ENCODE measurements at places on chromosomes 5 and 9. TPM values are rescaled to one million over a fixed set of nuclear protein-coding genes. Genes with fewer than 3 reads are reported as not detected.

DNA sequence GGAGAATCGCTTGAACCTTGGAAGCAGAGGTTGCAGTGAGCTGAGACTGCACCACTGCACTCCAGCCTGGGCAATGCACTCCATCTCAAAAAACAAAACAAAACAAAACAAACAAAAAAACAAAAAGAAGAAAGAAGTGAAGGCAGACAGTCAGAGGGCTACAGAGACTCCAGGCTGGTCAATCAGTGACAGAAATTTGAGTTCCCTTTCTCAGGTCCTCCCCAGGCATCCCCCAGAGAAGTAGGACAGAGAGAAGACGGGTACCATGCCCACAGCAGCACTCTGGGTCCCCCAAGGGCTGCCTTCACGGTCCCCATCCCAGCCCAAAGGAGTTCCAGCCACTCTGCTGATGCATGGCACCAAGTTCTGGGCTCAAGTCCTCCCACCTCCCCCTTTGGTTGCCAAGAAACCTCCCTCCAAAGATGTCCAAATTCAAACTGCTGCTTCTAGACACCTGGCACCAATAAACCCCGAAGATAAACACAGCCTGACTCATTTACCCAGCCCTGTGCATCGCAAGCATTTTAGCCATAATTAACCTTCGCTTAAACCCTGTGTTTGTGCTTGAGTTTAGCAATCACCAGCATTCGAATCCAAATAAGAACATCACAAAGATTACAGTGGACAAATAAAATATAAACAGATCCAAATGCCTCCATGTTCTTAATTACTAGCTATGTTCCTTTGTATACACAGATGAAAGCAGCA, 24.0 kb downstream of the SEMA4D start:
- H3K4me1 ChIP-seq: peaks cover 46% of the 10 kb centered on the region
- no peak overlapping the region for H3K27ac ChIP-seq
- no peak for DNase-seq
- H3K27me3 ChIP-seq: no peaks in the 10 kb centered on the region
- no peak overlapping the region for H3K4me3 ChIP-seq

- H3K36me3 ChIP-seq: no peaks in the 10 kb centered on the region
- H3K4me3 ChIP-seq: no peak overlapping the region
- no peaks in the 10 kb centered on the region for H3K4me1 ChIP-seq
- H3K27ac ChIP-seq: no peak overlapping the region
Measured at GRCh38 chr5:112142769-112143270, 276.3 kb downstream of the EPB41L4A start.

- no peaks in the 10 kb centered on the region for H3K36me3 ChIP-seq
- no peaks in the 10 kb centered on the region for H3K4me1 ChIP-seq
- no peak overlapping the region for H3K4me3 ChIP-seq
- no peak for DNase-seq
- H3K27me3 ChIP-seq: no peaks in the 10 kb centered on the region
- no peak overlapping the region for H3K27ac ChIP-seq
Measured at GRCh38 chr9:38662763-38663593, 42.6 kb upstream of the ANKRD18A start.

- H3K36me3 ChIP-seq: peaks cover 18% of the 10 kb centered on the region
- H3K27me3 ChIP-seq: no peaks in the 10 kb centered on the region
- no peak for DNase-seq
- H3K27ac ChIP-seq: no peak overlapping the region
- H3K4me1 ChIP-seq: no peaks in the 10 kb centered on the region
Measured at GRCh38 chr5:150009671-150010387, 9.3 kb downstream of the HMGXB3 start.

DNA sequence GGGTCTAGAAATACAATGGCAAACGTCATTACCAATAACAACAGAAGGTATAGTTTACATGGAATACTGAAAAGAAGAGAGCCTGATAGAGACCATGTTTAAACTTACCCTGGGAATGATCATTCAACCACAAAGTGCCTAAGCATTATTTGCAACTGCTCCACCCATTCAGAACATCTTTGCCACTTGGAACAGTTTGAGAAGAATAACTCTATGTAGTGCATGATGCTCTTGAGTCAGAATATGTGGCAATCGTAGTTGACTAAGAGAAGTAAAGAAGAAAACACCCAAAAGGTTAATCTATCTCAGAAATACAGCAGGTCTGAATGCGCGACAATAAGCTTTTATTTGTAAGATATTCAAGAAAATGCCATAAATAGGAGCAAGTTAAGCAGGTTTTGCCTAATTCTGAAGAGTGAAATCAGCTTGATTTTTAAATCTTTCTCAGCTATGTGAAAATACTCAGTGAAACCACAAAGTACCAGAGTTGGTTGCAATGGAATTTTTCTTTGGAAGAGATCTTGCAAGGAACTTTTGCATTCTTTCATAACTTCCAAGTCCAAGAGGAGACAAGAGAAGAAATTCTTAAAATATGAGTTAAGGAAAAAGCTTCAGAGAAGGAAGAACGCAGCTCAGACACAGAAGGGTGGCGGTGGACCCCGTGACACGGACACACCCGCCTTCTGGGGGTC, 64.3 kb downstream of the HABP4 start:
- H3K27ac ChIP-seq: no peak overlapping the region
- no peaks in the 10 kb centered on the region for H3K4me1 ChIP-seq
- no peaks in the 10 kb centered on the region for H3K27me3 ChIP-seq

DNA sequence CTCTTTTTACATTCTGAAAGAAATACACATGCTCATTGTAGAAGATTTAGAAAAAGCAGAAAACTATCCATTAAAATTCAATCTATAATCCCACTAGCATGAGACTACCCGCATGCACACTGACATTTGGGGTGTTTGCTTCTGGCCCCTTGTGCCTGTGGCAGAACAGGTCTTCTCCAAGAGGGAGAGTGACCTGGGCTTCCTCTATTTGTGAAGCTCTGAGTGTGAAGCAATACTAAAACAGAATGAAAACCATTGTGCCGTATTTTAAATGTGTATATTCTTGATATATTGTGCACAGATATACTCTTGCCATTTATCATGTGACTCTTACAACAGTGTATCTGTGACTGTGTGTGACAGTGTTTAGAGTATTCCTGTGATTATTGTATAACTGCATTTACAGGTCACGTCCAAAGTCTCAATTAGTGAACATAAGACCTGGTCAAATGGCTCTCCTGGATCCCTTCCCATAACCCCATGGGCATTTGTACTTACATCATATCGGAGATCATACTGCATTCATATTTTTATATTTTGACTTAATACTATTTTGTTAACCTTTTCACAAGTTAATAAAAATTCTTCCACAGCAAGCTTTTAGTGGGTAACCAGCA, 14.7 kb upstream of the CPEB4 start:
- no peak for DNase-seq
- no peak overlapping the region for H3K27ac ChIP-seq
- H3K4me3 ChIP-seq: no peak overlapping the region
- no peaks in the 10 kb centered on the region for H3K36me3 ChIP-seq
- H3K4me1 ChIP-seq: no peaks in the 10 kb centered on the region

GRCh38 chr9:124270504-124271335, 13.0 kb downstream of the NEK6 start:
- no peak for DNase-seq
- peak overlapping the region; percentile 41 for H3K27ac ChIP-seq
- H3K36me3 ChIP-seq: no peaks in the 10 kb centered on the region
- H3K4me1 ChIP-seq: peaks cover 57% of the 10 kb centered on the region
- H3K4me3 ChIP-seq: no peak overlapping the region
- H3K27me3 ChIP-seq: no peaks in the 10 kb centered on the region

The IGFBPL1 gene
- total RNA-seq: not detected

The C5orf58 gene
- not detected for total RNA-seq

The SRD5A1 gene
- total RNA-seq: 29.2 TPM

The PLPP7 gene
- total RNA-seq: 2.9 TPM

DNA sequence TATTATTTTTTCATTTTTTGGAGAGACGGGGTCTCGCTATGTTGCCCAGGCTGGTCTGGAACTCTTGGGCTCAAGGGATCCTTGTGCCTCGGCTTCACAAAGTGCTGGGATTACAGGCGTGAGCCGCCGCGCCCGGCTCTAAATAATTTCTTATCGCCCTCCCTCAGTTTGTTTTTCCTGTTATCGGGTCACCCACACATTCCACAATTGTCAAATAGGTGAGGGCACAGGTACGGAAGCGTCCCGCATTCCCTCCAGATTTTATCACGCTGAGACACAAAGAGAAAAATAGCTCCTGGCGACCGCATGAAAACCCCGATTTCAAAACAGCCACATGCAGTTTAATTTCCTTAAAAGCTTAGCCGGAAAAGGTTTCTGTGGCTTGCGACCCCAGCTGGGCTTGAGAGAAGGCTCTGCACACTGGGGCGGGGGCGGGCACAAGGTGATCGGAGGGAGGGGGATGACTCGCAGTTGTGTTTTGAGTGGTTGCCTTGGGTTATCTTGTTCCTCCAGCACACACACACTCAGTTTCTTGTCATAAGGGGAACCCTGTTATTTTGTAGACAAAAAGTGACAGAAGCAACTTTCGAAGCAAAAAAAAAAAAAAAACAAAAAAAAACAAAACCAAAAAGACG, 717 bp upstream of the IQGAP2 start:
- peaks cover 45% of the 10 kb centered on the region for H3K4me1 ChIP-seq
- H3K27ac ChIP-seq: peak overlapping the region; percentile 96
- H3K27me3 ChIP-seq: peaks cover 4% of the 10 kb centered on the region

The B4GALT1 gene
- 197 TPM for total RNA-seq

GRCh38 chr5:61330845-61331406, 1.1 kb upstream of the ZSWIM6 start:
- peak overlapping the region; percentile 85 for H3K27ac ChIP-seq
- H3K27me3 ChIP-seq: peaks cover 3% of the 10 kb centered on the region
- H3K4me1 ChIP-seq: peaks cover 38% of the 10 kb centered on the region
- no peaks in the 10 kb centered on the region for H3K36me3 ChIP-seq
- peak overlapping the region; percentile 98 for H3K4me3 ChIP-seq

GRCh38 chr9:33350310-33350709, 52.1 kb downstream of the AQP7 start:
- no peak overlapping the region for H3K27ac ChIP-seq
- no peak overlapping the region for H3K4me3 ChIP-seq
- H3K4me1 ChIP-seq: no peaks in the 10 kb centered on the region
- H3K27me3 ChIP-seq: no peaks in the 10 kb centered on the region
- peaks cover 62% of the 10 kb centered on the region for H3K36me3 ChIP-seq

GRCh38 chr5:82785882-82786509, 291.2 kb downstream of the TMEM167A start:
- H3K4me1 ChIP-seq: no peaks in the 10 kb centered on the region
- H3K36me3 ChIP-seq: no peaks in the 10 kb centered on the region
- no peak overlapping the region for H3K27ac ChIP-seq
- DNase-seq: no peak
- H3K4me3 ChIP-seq: no peak overlapping the region

GRCh38 chr9:89177944-89178829, at the start of gene SHC3:
SHC3 (minus strand) TSS chr9:89178818; CDS start chr9:89178460, 358 bp downstream.
- no peak within 1 kb of the TSS for H3K27ac ChIP-seq
- peaks cover 21% of the 10 kb centered on the region for H3K4me1 ChIP-seq
- DNase-seq: peak; percentile 13
- H3K36me3 ChIP-seq: no peaks in the 10 kb centered on the region
- H3K27me3 ChIP-seq: no peaks in the 10 kb centered on the region

The FRRS1L gene
- not detected for total RNA-seq

DNA sequence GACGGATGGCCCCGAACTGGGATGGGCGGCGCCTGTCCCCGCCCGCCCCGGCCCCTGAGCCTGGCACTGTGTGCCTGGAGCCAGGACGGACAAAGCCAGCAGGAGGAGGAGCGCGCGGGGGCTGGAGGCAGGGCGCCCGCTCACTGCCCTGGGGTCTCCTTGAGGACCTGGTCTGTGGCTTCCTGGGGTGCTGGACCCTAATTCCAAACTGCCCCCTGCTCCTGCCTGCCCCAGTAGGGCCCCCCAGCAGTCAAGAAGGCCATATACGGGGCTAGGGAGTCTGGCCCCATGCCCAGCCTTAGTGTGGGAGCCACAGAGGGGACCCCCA, 29.2 kb upstream of the RXRA start:
- H3K27me3 ChIP-seq: no peaks in the 10 kb centered on the region
- H3K4me3 ChIP-seq: no peak overlapping the region
- H3K27ac ChIP-seq: no peak overlapping the region

The INSL4 gene
- total RNA-seq: not detected

- H3K27ac ChIP-seq: no peak overlapping the region
- no peak for DNase-seq
- no peaks in the 10 kb centered on the region for H3K4me1 ChIP-seq
- H3K27me3 ChIP-seq: no peaks in the 10 kb centered on the region
- H3K36me3 ChIP-seq: no peaks in the 10 kb centered on the region
Measured at GRCh38 chr5:82748688-82749460, 328.3 kb downstream of the TMEM167A start.

GRCh38 chr5:108504974-108505373, 123.1 kb upstream of the FBXL17 start:
- no peak overlapping the region for H3K4me3 ChIP-seq
- no peaks in the 10 kb centered on the region for H3K27me3 ChIP-seq
- no peak overlapping the region for H3K27ac ChIP-seq
- no peaks in the 10 kb centered on the region for H3K4me1 ChIP-seq
- DNase-seq: no peak

GRCh38 chr5:116457062-116457461, 117.6 kb downstream of the SEMA6A start:
- H3K4me1 ChIP-seq: peaks cover 15% of the 10 kb centered on the region
- H3K27me3 ChIP-seq: no peaks in the 10 kb centered on the region
- H3K27ac ChIP-seq: no peak overlapping the region
- H3K4me3 ChIP-seq: no peak overlapping the region
- no peak for DNase-seq

The MPDZ gene
- total RNA-seq: not detected

The TTC39B gene
- 3.6 TPM for total RNA-seq

GRCh38 chr5:112397690-112398089, 21.4 kb downstream of the EPB41L4A start:
- no peaks in the 10 kb centered on the region for H3K4me1 ChIP-seq
- no peak overlapping the region for H3K4me3 ChIP-seq
- H3K36me3 ChIP-seq: no peaks in the 10 kb centered on the region
- DNase-seq: no peak

DNA sequence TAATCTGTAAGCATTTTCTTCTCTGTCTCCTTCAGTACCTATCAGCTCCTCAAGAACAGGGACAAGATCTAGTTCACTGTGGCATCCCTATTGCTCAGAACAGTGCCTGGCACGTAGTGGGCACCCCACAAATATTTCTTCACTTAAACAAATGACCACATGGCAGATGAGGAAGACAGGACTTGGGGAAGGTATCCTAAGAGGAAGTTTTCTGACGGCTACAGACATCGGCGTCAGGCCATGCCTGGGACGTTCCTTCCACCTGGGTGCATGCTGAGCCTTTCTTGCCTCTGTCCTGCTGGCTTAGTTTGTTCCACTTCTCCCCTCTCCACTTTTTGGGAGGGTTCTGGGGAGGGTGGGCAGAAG, 60.2 kb downstream of the NEURL1B start:
- H3K27ac ChIP-seq: no peak overlapping the region
- peaks cover 7% of the 10 kb centered on the region for H3K27me3 ChIP-seq
- no peak overlapping the region for H3K4me3 ChIP-seq
- no peak for DNase-seq
- H3K4me1 ChIP-seq: peaks cover 23% of the 10 kb centered on the region
- H3K36me3 ChIP-seq: no peaks in the 10 kb centered on the region

The OR1Q1 gene
- not detected for total RNA-seq

The ABO gene
- not detected for total RNA-seq
